Fibroblast of mammary gland (primary cell): ENCODE measurements at places on chromosomes 16 and 17.
A peak's percentile ranks its signal among the peaks of the same experiment; 100 is the strongest.

DNA sequence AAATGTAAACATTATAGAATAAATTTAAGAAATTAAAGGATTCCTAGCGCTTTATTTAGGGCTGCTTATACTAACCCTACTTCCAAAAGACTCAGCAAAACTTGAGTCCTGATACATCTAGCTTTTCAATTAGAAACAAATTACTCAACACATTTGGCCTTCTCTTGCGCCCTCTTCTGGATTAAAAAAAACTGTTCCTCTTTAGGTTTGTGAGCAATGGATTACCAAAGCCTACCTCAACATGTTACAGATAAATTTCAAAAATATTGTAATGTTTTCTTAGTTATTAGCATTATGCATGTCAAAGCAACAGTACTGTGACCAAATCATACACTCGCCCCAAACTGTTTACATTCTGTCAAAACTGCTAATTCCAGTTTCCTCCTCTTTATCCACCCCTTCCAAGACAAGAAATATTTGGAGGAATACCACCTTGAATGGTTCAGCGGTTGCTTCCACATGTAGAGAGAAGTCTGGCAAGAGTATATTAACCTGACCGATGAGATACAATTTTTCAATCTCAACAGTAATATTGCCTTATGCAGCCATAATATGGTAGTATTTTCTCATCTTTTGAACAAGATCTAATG is 2.7 kb downstream of the NUFIP2 start:
- peak; percentile 82 for DNase-seq

- peak; percentile 75 for DNase-seq
These were observed 785 bp downstream of the NME3 start for GRCh38 chr16:1770328-1771187.

- DNase-seq: peak; percentile 28
These were observed 5.4 kb downstream of the NAT9 start for GRCh38 chr17:74770498-74771318.

DNA sequence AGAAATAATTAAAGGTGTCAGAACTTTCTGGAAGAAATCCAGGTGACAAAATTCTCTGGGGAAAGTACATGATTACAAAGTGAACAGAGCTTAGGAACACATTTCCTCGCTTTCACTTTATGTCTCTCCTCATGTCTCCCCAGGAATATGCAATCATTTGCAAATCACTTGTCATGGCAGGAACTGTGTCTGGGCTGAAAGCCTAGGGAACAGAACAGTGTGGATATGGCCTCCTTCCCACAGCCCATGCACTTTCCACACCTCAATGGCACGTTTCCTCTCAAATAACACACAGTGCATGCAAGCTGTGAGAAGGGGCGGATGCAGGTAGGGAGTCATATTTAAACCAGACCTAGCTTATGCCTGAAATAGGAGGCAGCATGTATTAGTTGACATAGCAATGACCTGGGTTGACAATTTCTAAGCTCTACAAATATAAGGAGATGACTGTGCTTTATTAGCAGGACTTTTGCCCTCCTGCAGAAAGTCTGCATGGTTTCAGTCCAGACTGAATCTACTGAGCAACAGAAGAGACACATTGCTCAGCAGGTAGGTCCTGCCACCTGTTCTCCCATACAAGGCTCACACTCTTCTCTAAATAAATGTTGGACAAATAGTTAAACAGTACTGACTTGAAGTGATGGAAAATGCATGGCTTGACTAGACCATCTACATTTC is 236.0 kb upstream of the ELAC2 start:
- DNase-seq: no peak

DNA sequence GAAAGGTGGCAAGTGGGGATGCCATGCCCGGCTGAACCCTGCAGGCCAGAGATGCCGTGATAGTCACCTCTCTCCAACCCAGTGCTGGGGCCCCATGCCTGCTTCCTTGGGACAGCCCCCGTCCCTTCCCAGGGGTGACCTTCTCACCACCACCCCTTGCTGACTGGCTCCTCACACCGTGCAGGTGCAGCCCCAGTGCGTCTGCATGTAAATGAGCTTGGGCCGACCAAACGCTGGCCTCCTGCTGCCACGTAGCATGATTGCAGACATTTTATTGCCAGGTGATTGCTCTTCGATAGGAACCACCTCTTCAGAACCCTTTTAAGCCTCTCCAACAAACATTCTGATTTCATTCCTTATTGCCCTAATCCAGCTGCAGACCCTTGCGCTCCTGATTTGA is 32.5 kb downstream of the ASIC2 start:
- no peak for DNase-seq

DNA sequence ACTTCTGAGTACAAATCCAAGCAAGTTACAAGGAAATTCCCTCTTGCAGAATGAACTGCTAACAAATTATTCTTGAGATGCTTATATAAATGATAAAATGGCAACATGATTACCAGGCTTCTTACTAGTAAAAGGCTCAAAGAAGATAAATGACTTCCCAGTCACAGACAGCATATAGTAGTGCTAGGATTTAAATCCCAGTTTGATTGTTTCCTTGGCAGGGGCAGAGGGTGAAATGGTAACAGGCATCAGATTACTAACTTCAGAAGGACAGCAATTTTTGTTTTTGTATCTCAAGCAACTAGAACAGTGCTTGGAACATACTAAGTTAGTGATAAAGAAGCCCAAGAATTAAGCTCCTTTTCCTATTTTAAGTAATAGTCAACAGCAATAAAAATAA is 102.8 kb downstream of the SSH2 start:
- no peak for DNase-seq

GRCh38 chr17:71338396-71338795 is 782.4 kb upstream of the SOX9 start:
- DNase-seq: peak; percentile 29

- DNase-seq: peak; percentile 66
These were observed at the start of gene LDAF1 for GRCh38 chr16:21158208-21159110. LDAF1 (plus strand) TSS chr16:21158674; CDS start chr16:21161183, 2,509 bp downstream.

GRCh38 chr16:26524281-26524680 is 542.4 kb upstream of the C16orf82 start:
- no peak for DNase-seq

- no peak for DNase-seq
These were observed 9.4 kb upstream of the NUFIP2 start for GRCh38 chr17:29303386-29303785.

DNA sequence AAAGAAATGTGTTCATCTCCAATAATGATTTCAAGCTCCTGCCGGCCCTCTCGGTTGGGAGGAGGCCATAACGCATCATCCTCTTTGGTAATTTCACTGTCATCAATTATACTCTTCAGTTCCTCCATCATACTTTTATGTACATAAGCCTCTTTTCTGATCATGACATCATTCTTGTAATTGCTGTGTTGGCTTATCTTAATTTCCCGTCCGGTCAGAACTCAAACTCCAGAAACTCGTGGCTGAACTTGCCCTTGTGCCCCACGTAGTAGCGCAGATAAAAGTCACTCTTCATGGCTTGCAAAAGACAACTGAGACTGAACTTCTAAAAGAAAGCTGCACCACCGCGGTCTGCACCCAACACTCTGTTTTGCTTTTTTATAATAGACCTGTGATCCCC is 13.6 kb downstream of the TMEM220 start:
- no peak for DNase-seq

DNA sequence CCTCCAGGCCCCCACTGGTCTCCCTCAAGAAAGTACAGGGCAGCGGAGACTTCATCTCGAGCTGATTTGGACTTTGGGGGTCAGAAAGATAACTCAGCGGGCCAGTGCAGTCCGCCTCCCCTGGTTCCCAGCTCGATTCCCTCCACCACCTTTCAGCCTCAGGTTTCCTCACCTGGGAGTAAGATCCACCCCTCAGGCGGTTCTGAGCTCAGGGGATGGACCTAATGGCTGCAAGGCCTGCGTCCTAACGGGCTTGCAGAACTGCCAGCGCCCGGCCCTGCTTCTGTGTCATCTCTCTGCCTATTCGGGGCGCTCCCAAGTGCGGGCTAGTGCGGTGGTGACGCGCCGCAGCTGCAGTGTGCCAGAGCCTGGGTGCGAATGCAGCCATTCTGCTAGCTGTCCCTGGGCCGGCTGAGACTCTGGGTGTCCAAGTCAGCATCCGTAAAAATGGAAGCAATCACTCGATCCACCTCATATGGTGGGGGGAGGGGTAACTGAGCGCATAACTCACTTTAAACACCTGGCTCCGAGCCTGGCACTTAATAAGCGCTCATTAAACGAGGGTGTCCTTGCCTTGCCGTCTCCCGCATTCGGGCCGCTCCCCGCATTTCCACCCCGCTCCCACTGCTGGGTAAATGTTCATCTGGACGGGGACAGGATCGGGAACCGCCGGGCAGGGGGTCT is 129.6 kb upstream of the LHX1 start:
- DNase-seq: no peak

DNA sequence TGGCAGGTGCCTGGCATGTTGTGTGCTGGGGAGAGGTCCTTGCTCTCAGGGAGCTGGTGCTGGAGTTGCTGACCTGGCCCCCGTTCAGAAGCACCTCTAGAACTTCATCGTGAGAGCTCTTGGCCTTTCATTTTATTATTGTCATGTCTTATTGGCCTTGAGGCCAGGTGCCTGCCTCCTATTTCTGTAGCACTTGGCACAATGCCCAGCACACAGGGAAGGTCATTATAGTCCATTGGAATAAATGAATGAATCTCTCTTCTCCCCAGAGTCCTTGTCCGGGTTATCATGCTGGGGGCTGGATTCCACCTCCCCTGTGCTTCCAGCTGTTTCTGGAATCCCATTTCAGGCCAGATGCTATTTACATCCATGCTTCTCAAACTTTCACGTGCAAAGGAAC is 169.2 kb downstream of the HAPSTR1 start:
- DNase-seq: no peak

DNA sequence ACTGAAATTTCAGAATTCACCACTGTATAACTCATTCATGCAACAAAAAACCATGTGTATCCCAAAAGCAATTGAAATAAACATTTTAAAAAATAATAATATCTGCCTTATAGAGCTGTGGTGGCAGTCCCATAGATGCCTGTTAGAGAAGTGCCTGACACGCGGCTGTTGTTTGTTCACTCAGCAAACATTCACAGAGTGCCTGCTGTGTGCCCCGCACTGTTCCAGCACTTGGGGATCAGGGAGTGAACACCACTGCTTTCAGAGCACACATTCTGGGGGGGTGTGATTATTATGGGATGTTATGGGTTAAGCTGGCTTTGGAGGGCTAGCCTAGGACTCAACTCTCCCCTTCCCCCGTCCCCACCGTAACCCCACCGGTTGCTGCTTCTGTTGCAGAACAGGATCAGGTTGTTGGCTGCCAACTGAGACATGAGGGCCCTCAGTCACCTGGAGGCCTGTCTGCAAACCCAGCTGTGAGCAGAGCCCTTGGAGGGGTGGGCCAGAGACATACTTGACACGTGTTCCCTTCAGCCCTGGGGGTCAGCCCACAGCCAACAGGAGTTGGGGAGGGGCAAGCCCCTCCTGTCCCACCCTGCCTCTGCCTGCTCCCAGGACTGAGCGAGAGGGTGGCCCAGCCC is 103.3 kb upstream of the CIBAR2 start:
- no peak for DNase-seq

DNA sequence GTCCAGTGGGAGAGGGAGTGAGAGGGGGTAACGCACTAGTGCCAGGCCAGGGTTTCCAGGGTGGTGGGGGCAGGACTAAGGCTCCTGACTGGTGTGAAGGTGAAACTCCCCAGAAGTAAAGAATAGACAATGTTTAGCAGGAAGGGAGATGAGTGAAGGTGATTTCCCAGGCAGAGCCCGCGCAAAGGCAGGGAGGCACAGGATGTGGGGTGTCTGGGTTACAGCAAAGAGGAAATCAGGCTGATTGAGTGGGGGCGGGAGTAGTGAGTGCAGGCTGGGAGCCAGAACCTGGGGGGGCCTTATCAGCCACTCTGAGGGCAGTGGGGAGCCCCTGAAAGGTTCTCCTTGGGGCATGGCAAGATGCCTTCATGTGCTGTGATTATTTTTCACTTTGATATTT is 167.5 kb downstream of the UTP18 start:
- DNase-seq: no peak

DNA sequence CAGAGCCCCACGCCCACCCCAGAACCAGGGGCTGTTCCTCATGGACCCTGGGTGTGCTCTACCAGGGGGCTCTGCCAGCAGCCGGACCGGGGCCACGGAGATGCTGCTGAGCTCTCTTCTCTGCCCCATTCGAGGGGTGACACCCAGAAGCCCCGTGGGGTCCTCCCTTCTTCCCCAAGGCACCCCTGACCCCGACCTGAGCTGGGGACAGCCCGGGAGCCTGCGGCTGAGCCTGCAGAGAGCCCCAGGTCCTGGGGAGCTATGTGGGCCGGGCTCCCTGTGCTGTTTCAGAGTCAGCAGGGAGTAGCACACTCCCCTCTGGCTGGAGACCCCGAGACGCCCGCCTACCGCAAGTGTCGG is 1.2 kb upstream of the PRR35 start:
- DNase-seq: no peak

DNA sequence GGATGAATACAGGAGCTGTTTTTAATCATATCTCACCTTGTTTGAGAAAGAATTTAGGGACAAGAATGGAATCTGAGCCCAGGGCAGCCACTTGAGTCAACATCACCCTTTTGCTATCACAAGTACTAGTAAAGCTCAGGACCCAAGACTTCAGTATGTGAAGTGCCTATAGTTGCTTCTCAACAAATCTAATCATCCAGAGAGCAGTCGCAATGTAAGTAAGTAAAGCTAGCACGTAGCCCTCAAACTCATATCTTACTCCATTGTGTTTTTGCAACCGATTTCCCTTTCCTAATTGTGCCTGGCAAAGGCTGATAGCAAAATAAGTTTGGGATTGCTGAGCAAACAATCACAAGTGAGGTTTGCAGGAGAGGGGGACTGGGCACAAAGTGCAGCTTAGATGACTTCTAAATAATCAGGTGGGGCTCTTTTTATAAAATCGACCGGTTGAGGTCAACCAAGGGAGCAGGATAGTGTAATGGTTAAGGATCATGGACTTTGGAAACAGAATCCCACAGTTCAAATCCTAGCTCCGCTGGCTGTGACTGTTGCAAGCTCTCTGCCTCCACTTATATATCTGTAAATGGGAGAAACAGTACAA is 13.0 kb downstream of the TOB1 start:
- no peak for DNase-seq

GRCh38 chr16:19323596-19323995 is 38.1 kb downstream of the CLEC19A start:
- DNase-seq: no peak

- no peak for DNase-seq
These were observed 448 bp downstream of the VTN start for GRCh38 chr17:28369684-28370034.

- DNase-seq: peak; percentile 29
These were observed 24.3 kb upstream of the MLKL start for GRCh38 chr16:74724820-74725549.

DNA sequence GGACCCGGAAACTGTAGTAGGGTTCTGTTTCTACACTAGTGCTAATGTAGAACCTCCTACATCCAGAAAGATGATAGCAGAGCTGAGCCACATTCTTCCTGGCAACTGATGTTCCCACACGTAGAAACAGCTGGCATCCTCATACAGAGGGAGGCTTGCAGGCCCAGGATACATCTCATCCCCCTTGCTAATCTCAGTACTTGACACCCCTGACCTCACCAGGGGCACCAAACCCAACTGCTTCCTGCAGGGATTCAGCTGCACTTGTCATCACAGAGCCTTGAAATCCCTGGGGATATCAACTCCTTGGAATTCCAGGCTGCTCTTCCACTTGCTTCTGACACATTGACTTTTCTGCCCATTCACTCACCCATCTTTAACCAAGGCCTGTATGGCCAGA is 75.2 kb upstream of the HSBP1 start:
- no peak for DNase-seq
